ENCODE measurements at places on chromosomes 12 and 14.
A peak's percentile ranks its signal among the peaks of the same experiment; 100 is the strongest.

- DNase-seq, result peak; percentile 29
Observed at GRCh38 chr12:119829439-119829838, 47.7 kb downstream of the CIT start.

DNA sequence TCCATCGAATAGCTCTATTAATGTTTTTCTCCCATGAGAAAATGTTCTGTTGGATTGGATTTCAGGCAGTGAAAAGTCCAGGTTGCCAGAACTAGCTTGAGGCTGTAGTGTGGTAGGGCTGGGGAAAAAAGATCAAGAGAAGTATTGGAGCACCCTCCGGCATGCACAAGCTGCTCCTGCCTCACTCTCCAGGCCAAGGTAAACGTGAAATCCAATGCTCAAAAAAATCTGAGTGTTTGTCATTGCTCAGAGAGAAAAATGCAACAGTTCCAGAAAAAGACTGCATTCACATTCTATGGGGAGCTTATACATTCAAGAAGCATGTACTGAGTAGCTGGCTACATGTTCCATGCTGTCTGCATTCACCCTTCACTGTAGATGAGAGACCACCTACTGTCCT, 680.9 kb upstream of the TBX3 start:
- no peak for DNase-seq

DNA sequence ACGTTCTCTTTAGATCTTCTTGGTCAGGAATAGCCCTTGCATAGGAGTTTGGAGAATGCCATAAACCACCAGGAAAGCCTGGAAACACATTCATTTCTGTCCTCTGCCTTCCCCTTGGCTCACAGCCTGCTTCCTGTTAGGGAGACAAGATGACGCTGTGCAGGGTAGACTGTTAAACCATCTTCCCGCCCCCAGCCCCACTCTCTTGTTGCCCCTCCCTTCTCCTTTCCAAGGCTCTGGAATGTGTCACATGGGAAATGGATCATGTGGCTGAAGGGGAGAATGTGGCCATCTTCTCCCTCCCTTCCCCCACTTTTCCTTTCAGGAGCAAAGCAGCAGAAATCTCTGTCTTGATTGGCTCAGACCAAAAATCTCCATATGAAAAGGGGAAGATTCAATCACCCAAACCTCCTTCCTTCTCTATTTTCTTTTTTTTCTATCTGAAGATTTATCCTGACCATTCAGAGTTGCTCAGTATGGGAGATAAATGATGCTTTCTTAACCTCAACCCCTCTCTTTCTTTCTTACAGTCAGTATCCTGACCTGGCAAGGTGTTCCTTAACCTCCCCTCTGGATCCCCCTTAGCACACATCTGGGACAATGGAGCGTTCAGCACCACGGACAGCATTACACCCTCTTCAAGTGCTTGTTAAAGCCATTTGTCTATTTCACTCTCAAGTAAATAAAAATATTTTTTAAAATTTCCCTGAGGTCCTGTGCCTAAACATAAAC, 11.4 kb downstream of the GPR19 start:
- no peak for DNase-seq

GRCh38 chr14:60777856-60778578, 43.5 kb downstream of the MNAT1 start:
- DNase-seq, result no peak

GRCh38 chr12:131867471-131867870, 27.0 kb upstream of the ULK1 start:
- DNase-seq, result no peak

- DNase-seq, result no peak
Observed at GRCh38 chr12:119338593-119339363, 4.2 kb downstream of the CCDC60 start.

DNA sequence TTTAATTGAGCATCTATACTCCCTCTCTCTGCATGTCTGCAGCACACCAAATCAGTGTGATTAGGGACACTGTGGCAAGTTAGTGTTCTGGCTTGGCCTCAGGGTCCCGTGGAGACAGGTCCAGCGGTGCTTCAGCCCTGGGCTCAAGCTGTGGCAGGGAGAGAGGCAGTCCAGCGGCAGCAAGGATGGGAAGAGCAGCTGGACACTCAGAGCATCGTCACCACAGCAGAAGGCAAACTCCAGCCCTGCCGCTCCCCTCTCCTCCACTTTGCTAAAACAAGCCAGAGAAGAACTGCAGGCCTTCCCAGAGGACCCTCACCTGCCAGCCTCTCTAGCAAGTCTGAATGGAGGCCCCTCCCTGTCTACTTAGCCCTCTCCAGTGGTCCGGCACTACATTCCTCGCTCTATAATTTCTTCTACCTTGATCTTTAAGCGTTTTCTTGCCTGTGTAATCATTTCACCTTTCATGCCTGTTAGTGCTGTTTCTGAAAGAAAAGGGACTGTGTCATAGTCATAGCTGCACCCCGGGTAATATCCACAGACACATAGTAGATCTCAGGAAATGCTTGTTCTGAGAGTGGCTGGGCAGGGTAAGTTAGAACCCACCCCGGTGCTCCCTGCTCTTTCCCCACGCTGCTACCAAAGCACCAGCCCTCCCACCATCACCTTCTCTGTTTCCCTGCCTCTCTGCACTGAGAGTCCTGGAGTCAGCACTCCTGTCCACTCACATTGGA, 22.1 kb downstream of the ZFP36L1 start:
- no peak for DNase-seq

- no peak for DNase-seq
Observed at GRCh38 chr12:66516561-66516960, 162.3 kb downstream of the GRIP1 start.

GRCh38 chr12:117209626-117210025, 19.4 kb upstream of the FBXO21 start:
- DNase-seq, result no peak

- DNase-seq, result no peak
Observed at GRCh38 chr12:98828802-98829600, 183.9 kb downstream of the APAF1 start.
